HuH-7 (cell line): ENCODE measurements at places on chromosomes 1 and 21.

- DNase-seq: no peak
Observed at GRCh38 chr1:232728507-232729263, 76.5 kb upstream of the MAP10 start.

DNA sequence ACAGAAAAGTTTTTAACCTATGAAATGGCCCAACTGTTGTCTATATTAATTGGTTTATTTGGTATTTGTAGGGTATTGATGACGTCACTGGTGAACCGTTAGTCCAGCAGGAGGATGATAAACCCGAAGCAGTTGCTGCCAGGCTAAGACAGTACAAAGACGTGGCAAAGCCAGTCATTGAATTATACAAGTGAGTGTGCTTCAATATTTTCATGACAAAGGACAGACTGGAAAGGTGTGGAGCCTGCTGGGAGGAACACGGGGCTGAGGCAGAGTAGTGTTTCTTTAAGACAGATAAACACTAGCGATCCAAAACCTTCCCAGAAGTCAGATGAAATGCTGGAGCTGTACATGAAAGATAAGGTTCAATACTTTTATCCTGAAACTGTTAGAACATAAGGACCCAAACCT is 76.7 kb downstream of the AK4 start:
- DNase-seq: no peak

GRCh38 chr1:198113342-198113750 is 43.5 kb upstream of the NEK7 start:
- DNase-seq: no peak

- no peak for DNase-seq
Observed at GRCh38 chr1:36350659-36351226, 27.3 kb upstream of the EVA1B start.

GRCh38 chr21:37683396-37684114 is 232.7 kb downstream of the KCNJ6 start:
- no peak for DNase-seq

GRCh38 chr1:69994241-69994640 is 211.1 kb downstream of the LRRC40 start:
- DNase-seq: no peak

GRCh38 chr1:230175163-230175747 is 108.2 kb downstream of the GALNT2 start:
- peak; percentile 25 for DNase-seq

DNA sequence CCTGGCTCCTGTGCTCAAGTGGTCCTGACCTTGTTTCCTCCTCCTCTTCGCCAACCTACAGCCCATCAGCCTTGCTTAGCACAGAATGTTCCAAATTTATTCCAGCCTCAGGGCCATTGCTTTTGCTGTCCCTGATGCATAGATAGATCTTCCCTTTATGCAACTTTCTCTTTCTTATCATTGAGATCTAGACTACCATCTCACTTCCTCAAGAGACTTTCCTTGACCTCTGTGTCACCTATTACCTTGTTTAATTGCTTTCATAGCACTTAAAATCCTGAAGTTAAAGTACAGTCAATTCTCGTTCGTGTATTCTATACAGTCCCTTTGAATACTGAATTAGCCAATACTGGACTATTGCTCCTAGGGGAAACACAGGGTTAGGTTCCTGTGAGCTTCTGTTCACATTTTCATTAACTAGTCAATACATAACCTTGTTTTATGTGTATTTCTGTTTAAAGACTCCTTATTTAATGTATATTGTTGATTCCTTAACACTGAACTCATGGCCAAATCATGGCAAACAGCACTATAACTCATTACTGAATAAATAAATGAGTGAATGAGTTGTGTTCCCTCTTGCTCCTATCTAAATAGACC is 26.2 kb upstream of the MCOLN3 start:
- no peak for DNase-seq

DNA sequence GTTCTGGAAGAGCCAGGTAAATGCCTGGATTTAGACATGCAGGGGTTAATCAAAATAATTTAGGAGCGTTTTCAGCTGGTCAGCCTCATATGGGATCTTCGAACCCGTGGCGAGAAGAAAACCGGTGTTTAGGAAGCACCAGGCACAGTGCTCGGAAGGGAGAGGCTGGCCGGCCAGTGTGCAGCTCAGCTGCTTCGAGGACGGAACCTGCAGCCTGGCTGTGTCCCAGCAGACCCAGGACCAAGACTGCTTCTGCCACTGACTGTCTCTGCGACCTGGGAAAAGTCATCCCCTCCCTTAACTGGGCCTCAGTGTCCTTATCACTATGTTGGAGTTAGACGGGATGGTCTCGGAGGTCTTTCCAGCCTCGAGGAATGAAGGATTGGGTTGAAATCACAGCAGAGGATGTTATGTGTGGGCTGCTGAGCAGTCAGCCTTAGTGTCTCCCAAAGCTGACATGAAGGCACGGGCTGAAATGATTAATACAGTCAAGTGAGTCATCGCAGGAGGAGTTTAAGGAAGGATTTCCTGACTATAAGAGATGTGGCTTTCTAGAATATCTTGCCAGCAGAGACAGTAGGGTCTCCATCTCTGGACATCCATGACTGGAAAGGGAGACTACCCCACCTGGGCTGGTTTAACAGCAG is 20.8 kb downstream of the PPFIA4 start:
- DNase-seq: no peak

DNA sequence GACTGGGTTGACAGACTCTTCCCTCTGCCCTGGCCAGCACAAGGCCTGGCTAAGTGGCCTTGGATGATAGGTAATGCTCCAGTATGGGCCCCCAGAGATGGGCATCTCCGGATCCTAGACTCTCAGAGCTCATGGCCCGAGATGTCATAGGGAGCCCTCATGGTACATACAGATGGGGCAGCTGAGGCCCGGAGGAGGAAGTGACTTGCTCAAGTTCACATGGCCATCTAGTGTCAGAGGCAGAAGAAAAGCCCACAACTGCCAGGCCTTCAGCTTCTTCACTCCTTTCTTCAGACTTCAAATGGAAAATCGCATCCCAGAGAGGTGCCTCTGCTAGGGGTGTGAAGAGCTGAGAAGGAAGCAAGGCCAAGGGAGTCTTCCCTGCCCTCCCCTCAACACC is 46.8 kb upstream of the SYNC start:
- DNase-seq: no peak

GRCh38 chr1:186620566-186621350 is 59.5 kb downstream of the PTGS2 start:
- DNase-seq: no peak

DNA sequence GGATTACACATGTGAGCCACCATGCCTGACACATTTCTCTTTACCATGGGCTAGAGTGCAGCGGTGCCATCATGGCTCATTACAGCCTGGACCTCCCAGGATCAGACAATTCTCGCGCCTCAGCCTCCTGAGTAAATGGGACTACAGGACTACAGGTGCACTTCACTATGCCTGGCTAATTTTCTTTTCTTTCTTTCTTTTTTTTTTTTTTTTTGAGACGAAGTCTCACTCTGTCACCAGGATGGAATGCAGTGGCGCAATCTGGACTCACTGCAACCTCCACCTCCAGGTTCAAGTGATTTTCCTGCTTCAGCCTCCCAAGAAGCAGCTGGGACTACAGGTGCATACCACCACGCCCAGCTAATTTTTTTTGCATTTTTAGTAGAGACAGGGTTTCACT is 14.8 kb upstream of the KIF1B start:
- DNase-seq: no peak

DNA sequence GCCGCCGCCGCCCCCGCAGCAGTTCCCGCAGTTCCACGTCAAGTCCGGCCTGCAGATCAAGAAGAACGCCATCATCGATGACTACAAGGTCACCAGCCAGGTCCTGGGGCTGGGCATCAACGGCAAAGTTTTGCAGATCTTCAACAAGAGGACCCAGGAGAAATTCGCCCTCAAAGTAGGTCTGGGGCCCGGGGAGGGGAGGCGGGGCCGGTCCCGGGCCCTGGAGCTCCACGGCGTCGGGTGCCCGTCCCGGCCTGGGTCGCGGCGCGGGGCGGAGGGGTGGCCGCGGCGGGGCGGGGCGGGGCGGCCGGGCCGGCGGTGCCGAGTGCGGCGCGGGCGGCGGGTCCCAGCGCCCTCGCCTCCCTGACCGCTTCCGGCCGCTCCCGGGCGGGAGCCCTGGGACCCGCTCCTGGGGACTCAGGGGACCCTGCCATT is 646 bp downstream of the MAPKAPK2 start:
- DNase-seq: no peak

DNA sequence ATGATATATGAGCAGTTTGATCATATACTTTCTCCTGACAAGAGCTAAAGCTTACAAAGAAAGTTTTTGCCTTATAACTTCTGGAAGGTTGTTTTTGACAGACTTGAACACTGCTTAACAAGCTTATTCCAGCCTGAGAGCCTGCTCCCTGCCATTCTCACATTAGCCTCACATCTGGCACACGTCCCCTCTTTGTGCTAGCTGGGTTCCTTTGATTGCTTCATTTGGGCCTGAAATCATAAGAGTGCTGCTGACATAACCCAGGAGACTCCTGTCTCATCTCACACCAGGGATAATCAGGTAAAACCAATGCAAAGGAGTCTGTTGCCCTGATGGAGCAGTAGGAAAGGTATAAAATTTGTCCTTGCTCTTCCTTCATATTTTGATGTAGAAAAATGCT is 1411.7 kb upstream of the B3GALT2 start:
- no peak for DNase-seq

- DNase-seq: no peak
Observed at GRCh38 chr1:194813096-194813495, 1626.7 kb upstream of the B3GALT2 start.

DNA sequence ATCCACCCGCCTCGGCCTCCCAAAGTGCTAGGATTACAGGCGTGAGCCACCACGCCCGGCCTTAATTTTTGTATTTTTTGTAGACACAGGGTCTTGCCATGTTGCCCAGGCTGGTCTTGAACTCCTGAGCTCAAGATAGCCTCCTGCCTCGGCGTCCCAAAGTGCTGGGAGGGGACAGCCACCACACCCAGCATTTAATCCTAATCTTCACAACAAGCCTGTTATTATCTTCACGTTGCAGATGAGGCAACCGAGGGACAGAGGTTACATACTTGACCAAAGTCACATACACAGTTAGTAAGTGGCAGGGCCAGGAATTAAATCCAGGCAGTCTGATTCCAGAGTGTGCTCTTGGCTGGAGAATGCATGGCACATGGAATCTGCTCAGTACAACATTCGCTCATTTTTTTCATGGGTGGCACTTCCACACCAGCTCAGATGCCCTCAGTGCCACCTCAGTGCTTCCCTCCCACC is 4.8 kb upstream of the GPR37L1 start:
- no peak for DNase-seq

DNA sequence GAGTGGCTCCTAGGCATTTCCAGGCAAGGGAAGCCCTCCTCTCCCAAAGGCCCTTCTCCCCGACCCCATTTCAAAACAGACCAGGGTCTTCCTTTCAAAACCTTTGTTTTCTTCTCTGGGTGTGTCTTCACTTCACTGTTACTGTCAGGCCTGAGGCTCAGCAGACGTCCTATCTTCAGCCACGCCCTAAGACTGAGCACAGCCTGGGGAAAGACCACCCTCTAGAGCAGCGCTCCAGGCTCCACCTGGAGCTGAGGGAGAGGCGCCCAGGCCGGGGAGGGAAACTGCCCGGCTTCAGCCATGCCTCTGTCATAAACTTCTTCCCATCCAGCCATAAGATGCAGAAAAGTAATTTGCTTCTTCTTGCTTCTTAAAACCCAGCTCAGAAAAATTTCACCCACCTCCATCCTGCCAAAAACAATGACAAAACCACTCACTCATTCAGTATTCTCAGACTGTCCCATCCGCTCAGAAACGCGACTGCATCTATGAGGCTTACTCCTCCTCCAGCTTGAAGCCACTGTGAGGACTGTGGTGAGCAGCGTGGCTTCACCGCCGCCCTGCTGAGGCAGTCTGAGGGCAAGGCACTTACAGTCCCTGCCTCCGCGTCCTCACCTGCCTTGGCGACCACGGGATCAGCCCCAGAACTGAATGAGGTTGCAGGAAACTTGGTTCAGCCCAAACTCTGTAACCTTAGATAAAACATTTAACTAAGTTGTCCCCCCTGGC is 36.1 kb downstream of the VN1R5 start:
- no peak for DNase-seq

GRCh38 chr21:37402251-37402867 is 35.8 kb downstream of the DYRK1A start:
- DNase-seq: no peak

DNA sequence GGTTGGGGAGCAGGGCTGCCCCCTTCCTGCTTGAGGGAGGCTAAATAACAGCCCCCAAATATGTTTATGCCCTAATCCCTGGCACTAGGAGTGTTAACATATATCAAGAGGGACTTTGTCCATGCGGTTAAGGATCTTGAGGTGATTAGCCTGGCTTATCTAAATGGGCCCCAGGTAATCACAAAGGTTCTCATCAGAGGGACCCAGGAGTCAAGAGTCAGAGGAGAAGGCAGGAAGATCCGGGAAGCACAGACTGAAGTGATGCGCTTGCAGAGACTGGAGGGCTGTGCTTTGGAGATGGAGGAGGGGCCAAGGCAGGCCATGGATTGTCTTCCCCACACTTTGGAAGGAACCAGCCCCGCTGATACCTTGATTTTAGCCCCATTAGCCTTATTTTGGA is 86.4 kb downstream of the IER5 start:
- no peak for DNase-seq

DNA sequence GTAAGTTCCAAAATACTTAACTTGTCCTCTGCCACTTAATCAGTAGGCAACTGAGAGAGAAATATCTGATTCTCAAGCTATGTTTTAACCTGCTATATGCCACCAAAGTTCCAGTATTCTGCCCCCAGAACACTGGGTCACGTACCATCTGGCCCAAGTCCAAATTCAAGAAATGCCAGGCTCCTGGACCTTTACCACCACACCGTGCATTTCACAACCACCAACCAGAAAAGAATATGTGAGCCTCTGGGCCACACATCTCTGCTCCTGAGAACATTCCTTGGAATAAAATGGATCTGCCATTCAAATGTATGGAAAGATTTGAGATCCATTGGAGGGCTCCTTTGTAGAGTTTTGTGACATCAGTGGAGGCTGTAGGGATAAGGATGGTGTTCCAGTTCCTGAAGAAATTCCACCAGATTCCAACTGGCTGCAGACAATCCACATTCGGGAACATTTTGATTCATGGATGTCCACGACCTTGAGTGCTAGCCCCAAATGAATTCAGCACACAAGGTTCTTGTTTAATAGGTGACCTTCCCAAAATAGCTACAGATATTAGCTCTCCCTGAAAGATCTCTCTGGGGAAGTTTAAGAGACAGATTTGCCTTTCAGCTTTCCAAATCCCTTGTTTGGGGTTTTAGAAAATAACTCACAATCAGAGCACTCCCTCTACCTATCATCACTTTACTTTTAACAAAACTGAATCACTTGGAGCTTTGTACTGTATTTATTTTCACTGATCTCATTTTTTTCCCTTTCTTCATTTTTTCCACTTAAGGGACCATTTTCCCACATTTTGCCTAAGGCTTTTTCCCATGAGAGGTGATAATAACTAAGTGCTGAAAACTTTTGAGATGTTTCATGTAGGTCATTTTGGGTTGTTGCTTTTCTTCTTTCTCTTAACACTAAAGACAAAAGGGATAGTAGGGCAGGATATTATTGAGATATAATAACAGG is 128.4 kb upstream of the ZC3H11B start:
- no peak for DNase-seq

DNA sequence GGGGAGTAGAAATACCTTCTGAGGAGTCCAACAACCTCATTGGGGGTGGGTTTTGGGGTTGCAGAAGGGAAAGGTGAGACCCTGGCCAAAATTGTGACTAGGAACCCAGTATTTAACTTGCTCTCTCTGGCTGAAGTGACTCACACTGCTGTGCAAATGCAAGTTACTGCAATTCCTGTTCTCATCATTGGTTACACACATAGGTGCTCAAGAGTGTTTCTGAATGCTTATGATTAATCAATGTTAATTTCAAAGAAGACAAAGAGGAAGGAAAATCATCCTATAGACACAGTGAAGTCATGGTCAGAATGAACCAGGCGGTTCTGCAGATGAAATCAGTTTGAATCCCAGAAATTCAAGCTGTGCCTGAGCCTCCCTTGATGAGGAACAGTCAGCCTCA is 3.1 kb downstream of the ASCL5 start:
- no peak for DNase-seq
